Fibroblast of lung (primary cell): ENCODE measurements at places on chromosomes 16 and 17. TPM values are rescaled to one million over a fixed set of nuclear protein-coding genes. Genes with fewer than 3 reads are reported as not detected.

Gene RNU2-1
- not detected in 2 replicates for total RNA-seq

GRCh38 chr16:81410643-81411293 lies 33.8 kb upstream of the CMIP start:
- DNase-seq = no peak

GRCh38 chr17:36864827-36865430 lies 72.3 kb upstream of the LHX1 start:
- no peak for DNase-seq

Gene OTOA
- total RNA-seq = 0.17 TPM in 1 of 2 replicates, not detected in the other

Gene SLFN12
- 26.2 and 34.0 TPM in 2 replicates for total RNA-seq
